CD8-positive, alpha-beta T cell (primary cell): ENCODE measurements at places on chromosomes 6 and 20. TPM values are rescaled to one million over a fixed set of nuclear protein-coding genes. Genes with fewer than 3 reads are reported as not detected.

The TUBB2B gene
- 0.78 TPM for total RNA-seq

The RAD21L1 gene
- total RNA-seq, result not detected

The TULP4 gene
- 78.9 TPM for total RNA-seq

The OGFRL1 gene
- total RNA-seq, result 9.6 TPM

The SLC17A9 gene
- total RNA-seq, result 19.1 TPM

The RHAG gene
- total RNA-seq, result not detected

The UBE3D gene
- total RNA-seq, result 6.4 TPM

The LHFPL5 gene
- total RNA-seq, result not detected

The CRISP2 gene
- not detected for total RNA-seq
